ENCODE measurements at places on chromosomes 1 and 21.
A peak's percentile ranks its signal among the peaks of the same experiment; 100 is the strongest.

GRCh38 chr1:178034676-178035075 is 59.2 kb upstream of the RASAL2 start:
- DNase-seq, result no peak

DNA sequence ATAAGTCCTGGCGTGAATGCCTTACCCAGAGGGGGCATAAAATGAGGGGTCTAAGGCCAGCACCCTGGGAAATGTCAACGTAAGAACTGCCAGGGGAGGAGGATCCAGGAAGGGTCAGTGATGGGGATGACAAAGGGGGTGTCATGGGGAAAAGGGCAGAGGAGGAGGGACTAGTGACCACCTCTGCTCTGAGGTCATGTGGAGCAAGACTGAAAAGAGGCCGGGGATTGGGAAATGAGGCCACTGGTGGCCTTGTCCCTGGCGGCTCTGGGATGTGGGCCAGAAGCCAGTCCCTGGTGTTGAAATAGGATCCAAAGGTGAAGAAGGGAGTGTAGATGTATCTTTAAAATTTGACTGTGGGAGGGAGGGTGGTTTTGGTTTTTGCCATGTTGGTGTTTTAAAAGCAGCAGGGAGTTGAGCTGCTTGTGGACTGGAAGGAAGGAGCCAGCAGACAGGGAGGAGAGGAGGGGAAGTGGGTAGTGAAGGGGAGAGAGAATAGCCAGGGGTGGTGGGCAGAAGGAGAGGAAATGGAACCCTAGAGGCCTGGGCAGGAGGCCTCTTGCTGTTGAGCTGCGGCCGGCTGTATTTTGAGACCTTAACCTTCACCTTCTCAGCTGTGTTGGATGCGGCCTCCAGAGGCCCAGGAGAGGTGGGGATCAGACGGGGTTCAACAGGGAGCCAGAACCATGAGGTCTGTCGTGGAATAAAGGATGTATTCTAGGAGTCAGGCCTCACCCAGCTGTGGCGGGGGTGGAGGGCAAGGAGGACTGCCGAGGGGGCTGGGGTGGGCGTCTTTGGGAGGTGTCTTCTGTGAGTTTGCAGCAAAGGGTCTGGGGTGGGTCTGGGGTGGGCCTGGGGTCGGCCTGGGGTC is 92.5 kb downstream of the DHRS3 start:
- no peak for DNase-seq

DNA sequence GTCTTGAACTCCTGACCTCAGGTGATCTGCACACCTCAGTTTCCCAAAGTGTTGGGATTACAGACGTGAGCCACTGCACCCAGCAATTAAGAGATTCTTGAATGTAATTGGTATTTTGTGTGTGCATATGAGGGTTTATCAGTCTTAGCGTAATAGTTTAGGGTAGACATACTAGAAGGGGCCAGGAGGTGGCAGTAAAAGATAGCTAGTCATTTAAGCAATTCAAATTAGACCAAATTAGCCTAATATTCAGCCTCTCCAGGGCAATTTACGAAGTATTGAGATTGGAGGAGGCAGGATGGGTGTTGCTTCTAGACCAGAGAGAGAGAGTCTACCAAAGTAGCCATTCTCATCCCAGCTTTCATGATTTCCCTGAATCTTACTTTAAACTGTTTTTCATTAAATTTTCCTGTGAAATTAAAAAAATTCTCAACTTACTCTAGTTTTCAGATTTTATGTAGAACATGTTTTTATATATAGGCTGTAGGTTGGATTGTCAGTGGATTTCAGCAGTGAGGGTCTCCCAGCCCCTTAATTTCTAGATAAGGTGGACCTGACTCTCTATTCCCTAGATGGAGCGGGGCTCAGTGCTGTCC is 119.7 kb downstream of the HHAT start:
- DNase-seq, result peak; percentile 28

DNA sequence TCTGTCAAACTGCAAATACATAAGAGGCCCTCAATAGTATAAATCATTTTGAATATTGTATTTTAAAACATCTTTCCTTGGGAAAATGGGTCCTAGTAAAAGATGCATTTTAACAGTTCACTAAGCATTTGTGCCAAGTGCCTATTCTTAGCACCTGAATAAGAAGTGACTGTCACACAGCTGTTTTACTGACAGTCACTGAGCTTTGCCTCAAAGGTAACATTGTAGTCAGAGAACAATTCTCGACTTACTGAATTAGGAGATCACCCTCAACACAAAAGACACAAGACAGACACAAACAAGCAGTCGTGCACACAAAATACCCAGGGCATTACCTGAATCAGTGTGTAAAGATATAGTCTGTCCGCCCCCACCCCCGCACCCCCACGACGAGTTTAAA is 408 bp downstream of the ESRRG start:
- DNase-seq, result no peak

GRCh38 chr1:212214325-212214724 is 70.9 kb upstream of the PPP2R5A start:
- no peak for DNase-seq

- DNase-seq, result no peak
Measured at GRCh38 chr1:228241259-228241658, 33.4 kb downstream of the OBSCN start.

Data from SK-N-MC (cell line).